ENCODE measurements at places on chromosomes 3 and 15. TPM values are rescaled to one million over a fixed set of nuclear protein-coding genes. Genes with fewer than 3 reads are reported as not detected.

The ACP3 gene
- 0.71 TPM for total RNA-seq

The RRP9 gene
- total RNA-seq = 52.8 TPM

The YEATS2 gene
- total RNA-seq = 43.1 TPM

The ROPN1 gene
- not detected for total RNA-seq

The EDEM1 gene
- 11.2 TPM for total RNA-seq

The C15orf62 gene
- total RNA-seq = 1.3 TPM

The RAMAC gene
- total RNA-seq = 32.8 TPM

The PLA2G4E gene
- 0.54 TPM for total RNA-seq
